Activated CD4-positive, alpha-beta memory T cell treated with anti-CD3 and anti-CD28 coated beads for 36 hours (primary cell): ENCODE measurements at places on chromosomes 7 and 10.

GRCh38 chr10:26468700-26469099 lies 30.6 kb downstream of the APBB1IP start:
- DNase-seq, result peak; percentile 53

- no peak for DNase-seq
These were observed 161.5 kb upstream of the AGR3 start for GRCh38 chr7:17043012-17043877.

DNA sequence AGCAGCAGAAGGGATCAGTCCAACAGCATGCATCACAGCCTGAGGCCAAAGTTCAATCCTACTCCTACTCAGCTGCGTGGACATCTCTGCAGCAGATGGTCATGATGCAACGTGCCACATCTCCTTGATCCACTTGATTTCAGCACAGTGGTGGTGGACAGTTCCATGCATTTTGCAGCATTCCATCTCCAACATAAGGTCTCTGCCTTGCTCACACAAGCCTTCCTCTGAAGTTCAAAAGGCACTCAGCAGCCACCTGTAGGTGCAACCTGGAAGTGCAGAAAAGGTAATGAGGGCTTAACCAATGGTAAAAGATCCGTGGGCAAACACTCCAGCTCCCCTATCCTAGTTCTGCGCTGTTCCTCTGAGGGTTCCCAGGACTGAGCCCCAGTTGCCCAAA lies 57.5 kb upstream of the CHCHD3 start:
- DNase-seq, result no peak

DNA sequence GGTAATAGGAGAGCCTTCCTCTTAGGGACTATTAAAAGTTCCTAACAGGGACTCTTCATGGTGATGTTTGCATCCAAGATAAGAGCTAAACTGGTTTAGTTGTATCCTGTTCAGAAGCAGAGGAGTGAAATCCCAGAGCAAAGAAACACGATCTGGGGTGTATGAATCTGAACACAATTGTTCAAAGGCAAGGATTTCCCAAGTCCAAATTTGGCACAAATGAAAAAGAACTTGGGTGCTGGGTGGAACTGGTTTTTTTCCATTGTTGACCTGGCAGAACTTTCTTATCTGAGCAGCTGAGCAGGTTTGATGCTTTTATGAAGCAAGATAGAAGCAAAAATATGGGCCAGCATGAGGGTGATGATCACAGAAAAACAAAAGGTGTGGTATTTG lies 6.0 kb downstream of the AGFG2 start:
- DNase-seq, result no peak

DNA sequence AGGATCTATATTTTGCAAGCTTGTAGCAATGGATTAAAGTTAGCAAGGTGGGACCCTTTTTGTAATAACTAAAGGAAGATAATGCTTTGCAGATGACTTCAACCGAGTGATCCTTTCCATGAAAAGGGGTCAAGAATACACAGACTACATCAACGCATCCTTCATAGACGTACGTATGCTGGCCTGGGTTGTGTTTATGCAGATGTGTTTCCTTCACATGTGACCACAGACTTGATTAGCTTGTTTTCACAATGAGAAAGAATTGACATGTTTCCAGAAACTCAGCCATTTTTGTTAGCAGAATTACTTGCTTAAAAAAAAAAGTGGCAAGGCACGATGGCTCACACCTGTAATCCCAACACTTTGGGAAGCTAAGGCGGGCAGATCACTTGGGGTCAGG lies 54.2 kb downstream of the MKI67 start:
- DNase-seq, result no peak
